ENCODE measurements at places on chromosomes 7 and 10. TPM values are rescaled to one million over a fixed set of nuclear protein-coding genes. Genes with fewer than 3 reads are reported as not detected.

GRCh38 chr10:8417631-8418030 lies 363.1 kb downstream of the GATA3 start:
- DNase-seq: no peak
- H3K36me3 ChIP-seq: no peaks in the 10 kb centered on the region
- no peak overlapping the region for H3K27ac ChIP-seq
- no peaks in the 10 kb centered on the region for H3K4me1 ChIP-seq

Gene SYT15B
- 0.55 TPM for polyA plus RNA-seq

DNA sequence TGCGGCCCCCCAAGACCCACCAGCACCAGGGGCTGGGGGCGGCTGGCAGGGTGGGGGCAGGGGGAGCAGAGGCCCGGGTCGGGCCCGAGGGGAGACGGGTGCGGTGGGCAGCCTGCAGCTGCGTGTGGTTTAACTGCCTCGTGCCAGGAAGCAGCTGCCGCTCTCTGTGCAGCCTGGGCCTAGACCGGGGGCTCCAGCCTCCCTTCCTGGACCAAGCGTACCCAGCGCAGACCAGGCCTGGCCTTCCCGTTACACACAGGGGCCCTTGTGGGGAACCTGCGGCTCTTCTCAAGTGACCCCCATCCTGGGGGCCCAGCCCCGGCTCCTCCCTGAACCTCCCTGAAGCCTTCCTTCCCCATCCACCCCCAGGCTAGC lies 6.6 kb upstream of the INTS1 start:
- H3K27ac ChIP-seq: no peak overlapping the region
- no peaks in the 10 kb centered on the region for H3K27me3 ChIP-seq
- H3K4me1 ChIP-seq: no peaks in the 10 kb centered on the region
- no peak for DNase-seq
- H3K36me3 ChIP-seq: no peaks in the 10 kb centered on the region

GRCh38 chr7:129646369-129647021 lies 35.0 kb downstream of the NRF1 start:
- H3K27me3 ChIP-seq: no peaks in the 10 kb centered on the region
- H3K4me3 ChIP-seq: no peak overlapping the region
- no peak overlapping the region for H3K27ac ChIP-seq
- no peaks in the 10 kb centered on the region for H3K36me3 ChIP-seq
- no peak for DNase-seq

Gene NDUFB2
- polyA plus RNA-seq: 153 TPM

Data from ovary (tissue), 10 donors.